SK-N-SH treated with all-trans-retinoic acid at 6 μM for 48 hours (cell line): ENCODE measurements at places on chromosomes 2 and 18.
A peak's percentile ranks its signal among the peaks of the same experiment; 100 is the strongest.

- ATAC-seq: peak; percentile 85
Measured at GRCh38 chr2:42342061-42342794, 18.8 kb downstream of the COX7A2L start.

- ATAC-seq: no peak
Measured at GRCh38 chr2:32617599-32618189, 10.2 kb upstream of the TTC27 start.

- no peak for ATAC-seq
Measured at GRCh38 chr2:127080938-127081755, 25.8 kb downstream of the BIN1 start.

- peak; percentile 83 for ATAC-seq
Measured at GRCh38 chr18:57839942-57840381, 36.8 kb upstream of the ATP8B1 start.

DNA sequence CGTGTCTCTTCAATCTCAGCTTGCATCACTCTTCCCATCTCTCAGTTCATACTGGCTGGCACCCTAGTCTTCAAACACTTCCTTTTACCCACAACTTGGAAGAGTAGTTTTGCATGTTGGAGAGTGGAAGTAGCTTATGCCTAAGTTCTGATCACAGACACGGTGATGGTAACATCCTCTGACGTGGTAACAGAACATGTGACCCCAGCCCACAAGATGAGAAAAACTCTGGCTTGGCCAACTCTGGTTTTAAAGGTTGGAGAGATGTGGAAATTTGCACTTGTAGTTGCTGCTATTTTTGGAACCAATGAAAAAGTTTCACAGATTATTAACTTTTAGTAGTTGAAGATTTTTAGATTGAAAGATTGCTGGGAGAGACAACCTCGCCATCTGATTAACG, 155.4 kb upstream of the SLC35G4 start:
- no peak for ATAC-seq

DNA sequence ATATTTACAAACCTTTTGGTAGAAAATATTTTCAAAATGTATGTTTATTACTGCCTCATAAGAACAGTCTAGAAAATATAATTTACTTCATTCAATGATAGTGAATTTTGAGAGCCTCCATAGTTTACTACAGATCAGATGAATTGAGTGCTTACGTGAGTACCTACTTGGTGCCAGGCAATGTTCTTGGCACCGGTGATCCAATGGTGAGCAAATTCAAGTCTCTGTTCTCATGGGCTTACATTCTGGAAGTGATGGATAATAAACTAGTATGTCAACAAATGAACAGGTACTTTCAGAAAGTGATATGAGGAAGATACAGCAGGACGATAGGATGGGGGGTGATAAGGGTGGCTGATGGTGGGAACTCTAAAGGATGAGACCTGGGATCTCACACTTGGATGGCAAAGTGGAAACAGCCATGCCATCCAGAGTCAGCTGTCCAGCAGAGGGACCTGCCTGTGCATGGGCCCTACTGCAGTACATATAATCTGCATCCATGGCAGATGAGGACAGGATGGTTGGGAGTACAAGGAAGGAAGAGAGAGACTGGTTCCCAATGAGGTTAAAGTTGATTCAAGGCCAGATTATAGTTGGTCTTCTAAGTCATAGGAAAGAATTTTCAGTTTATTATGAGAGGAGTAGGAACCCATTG, 277.0 kb downstream of the NEDD4L start:
- ATAC-seq: no peak

GRCh38 chr2:16652296-16653082, 13.1 kb downstream of the CYRIA start:
- ATAC-seq: no peak

GRCh38 chr2:156748221-156748620, 312.0 kb downstream of the GPD2 start:
- no peak for ATAC-seq

GRCh38 chr2:159026170-159026569, 57.7 kb downstream of the TANC1 start:
- ATAC-seq: no peak

- no peak for ATAC-seq
Measured at GRCh38 chr18:79129120-79129519, 59.9 kb downstream of the ATP9B start.

DNA sequence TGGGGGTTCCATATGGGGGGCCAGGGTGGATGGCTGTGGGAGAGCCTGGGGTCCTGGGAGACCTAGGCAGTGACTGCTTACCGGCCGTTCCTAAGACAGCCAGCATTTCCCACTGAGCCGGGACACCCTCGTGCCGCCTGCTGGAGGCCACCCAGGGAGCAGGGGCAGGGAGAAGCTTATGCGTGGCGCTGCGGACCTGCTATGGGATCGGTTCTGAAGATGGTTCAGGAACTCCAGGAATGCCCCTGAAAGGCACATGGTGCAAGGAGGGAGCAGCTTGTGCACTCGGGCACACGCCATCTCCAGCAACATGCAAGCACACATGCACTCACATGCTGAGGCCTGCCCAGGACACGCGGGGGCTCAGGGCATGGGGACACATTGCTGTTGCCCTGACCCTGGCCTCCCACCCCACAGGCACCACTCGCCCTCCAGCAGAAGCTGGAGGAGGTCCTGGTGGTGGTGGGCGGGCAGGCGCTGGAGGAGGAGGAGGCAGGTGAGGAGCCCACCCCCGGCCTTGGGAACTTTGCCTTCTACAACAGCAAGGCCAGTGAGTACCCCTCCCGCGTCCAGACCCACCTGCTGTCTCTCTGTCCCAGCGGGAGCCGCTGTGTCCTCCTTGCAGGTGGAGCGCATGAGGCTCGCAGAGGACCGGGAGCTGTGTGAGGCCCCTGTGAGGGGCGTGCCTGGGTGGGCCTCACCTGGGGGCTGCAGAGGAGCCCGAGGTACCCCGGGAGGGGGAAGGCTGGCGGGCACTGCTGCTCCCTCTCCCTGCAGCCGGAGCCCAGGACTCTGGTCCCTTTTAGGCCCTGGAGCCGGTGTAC, 4.1 kb downstream of the KLHL30 start:
- no peak for ATAC-seq

GRCh38 chr2:120984046-120984445, 248.4 kb downstream of the GLI2 start:
- no peak for ATAC-seq

DNA sequence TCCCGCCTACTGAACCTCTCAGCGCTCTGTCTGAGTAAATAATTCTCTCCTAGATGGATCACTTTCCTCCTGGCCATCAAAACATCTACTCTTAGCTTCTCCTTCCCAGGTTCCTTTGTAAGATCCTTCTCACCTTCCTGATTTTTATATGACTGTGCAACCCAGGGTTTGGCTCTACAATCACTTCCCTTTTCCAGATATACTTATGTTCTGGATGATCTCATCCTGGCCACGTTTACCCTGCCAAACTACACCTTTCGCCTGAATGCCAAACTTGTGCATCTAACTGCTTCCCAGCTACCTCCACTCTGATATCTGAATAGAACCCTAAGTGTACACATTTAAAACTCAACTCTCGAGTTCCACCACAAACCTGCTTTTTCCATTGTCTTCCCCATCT, 290.5 kb upstream of the REV1 start:
- no peak for ATAC-seq

GRCh38 chr18:55879331-55879730, 291.3 kb upstream of the TCF4 start:
- no peak for ATAC-seq

- no peak; the same call in 2 of the 3 replicates for ATAC-seq
Measured at GRCh38 chr2:37282746-37283145, 41.9 kb downstream of the PRKD3 start.

DNA sequence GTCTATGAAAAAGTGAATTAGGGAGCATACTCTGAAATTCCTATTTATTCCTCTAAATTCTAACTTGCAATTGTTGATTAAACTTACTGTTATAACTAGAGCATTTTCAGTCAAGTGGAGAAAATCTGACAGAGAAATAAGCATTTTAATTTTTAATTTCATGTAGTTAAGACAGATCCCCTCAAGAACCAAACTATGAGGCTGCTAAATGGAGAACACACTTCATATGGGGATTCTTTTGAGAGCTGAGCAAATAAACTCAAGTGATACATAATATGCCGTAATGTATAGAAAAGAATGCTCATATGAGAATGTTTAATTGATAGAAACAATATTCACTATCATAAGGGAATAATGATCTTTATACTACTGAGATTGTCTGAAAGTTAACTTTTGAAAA, 340.8 kb downstream of the ERBB4 start:
- no peak for ATAC-seq

DNA sequence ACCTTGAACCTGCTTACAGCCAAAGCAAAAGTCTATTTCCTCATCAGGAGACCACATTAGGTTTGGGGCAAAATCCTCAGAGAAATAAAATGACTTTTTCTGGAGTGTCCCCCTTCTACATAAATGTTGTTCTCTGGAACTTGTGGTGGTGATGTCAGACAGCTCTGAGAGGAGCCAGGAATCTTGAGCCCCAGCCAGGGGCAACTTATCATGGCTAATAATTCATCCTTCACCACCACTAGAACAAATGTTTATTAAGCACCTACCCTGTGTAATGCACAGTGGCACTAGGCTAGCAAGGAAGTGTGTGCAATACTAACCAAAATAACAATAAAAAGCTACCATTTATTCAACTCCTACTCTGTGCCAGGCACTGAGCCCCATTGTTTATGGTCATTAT, 9.0 kb upstream of the BMP10 start:
- no peak for ATAC-seq

- ATAC-seq: no peak; the same call in 2 of the 3 replicates
Measured at GRCh38 chr2:231187736-231188505, 10.5 kb upstream of the ARMC9 start.

GRCh38 chr2:237236188-237236587, 150.5 kb downstream of the COPS8 start:
- ATAC-seq: peak; percentile 37

- no peak for ATAC-seq
Measured at GRCh38 chr2:233674995-233675394, 3.3 kb downstream of the UGT1A9 start.

- no peak for ATAC-seq
Measured at GRCh38 chr2:227805578-227805977, 8.1 kb upstream of the CCL20 start.

- ATAC-seq: no peak
Measured at GRCh38 chr2:68747900-68748299, 13.3 kb downstream of the ARHGAP25 start.

DNA sequence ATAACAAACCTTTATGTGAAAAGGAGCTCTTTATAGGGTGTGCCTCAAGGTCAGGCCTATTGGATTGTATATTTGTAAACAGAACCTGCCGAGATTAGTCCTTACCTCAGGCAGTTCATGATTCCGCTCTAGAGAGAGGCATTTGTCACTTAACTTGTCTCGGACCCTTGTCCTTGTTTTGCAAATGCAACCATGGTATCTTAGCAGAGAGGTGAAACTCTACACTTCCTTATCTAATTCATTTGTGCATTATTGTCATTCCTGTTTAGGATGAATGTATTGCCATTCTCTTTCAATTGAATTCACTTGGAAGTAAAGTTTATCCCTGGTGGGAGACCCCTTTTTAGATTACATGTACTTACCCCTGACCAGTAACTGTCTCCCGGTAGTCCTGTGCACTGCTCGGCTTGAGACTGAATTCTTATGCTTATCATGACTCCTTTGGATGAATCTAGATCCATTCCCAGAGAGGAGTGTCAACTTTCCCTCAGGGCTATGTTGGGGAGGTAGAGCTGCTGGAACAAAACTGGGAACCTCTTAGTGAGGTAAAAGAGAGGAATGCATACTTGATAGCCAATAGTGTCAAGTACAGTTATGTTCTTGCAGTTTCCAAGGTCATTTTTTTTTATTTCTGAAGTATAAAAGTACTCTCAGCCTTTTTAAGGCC, 46.6 kb downstream of the SGPP2 start:
- no peak for ATAC-seq

DNA sequence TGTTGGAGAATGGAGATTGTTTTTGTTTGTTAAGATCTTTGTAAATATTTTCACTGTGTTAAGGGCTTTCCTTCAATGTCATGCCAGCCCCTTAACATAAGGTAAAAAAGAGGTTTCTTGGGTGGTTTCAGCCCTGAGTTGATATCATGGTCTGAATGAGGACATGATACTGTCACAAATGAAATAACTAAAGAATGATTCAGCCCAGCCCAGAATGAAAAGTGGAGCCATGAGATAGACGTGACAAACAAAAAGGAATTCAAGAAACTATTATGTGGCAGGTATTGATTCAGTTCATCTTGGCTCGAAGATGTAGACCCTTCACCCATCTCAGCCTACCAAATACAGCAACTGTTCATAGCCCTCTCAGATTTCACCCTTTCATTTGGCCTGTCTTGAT, 88.6 kb upstream of the TTN start:
- no peak; the same call in 2 of the 3 replicates for ATAC-seq

GRCh38 chr18:35193316-35193715, 47.5 kb upstream of the ZNF397 start:
- ATAC-seq: no peak

GRCh38 chr2:618422-618990, 58.7 kb downstream of the TMEM18 start:
- ATAC-seq: no peak

- no peak for ATAC-seq
Measured at GRCh38 chr2:72097276-72097675, 50.4 kb downstream of the CYP26B1 start.

- no peak for ATAC-seq
Measured at GRCh38 chr2:109631741-109632140, 17.6 kb downstream of the SOWAHC start.

- ATAC-seq: no peak
Measured at GRCh38 chr2:224969095-224969494, 73.2 kb downstream of the DOCK10 start.

- ATAC-seq: no peak
Measured at GRCh38 chr2:163665817-163666216, 70.0 kb downstream of the FIGN start.

DNA sequence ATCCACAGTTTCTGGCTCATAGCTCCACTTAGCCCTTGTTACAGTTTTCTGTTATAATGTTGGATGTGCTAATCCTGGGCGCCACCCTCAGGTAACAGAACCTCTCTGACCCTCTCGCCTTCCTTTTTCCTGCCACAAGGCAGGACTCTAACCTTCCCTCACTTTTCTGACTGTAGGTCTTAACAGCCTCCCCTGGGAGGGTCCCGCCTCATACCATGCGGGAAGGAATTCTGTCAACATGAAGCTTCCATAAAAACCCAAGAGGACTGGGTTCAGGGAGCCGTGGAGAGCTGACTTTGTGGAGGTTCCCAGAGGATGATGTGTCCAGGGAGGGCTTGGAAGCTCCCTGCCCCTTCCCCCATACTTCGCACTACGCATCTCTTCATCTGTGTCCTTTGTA, 11.9 kb upstream of the RAB17 start:
- no peak for ATAC-seq

- ATAC-seq: no peak
Measured at GRCh38 chr2:24542269-24542872, 51.3 kb downstream of the NCOA1 start.
